ENCODE measurements at places on chromosomes 3 and 15.
A peak's percentile ranks its signal among the peaks of the same experiment; 100 is the strongest.

DNA sequence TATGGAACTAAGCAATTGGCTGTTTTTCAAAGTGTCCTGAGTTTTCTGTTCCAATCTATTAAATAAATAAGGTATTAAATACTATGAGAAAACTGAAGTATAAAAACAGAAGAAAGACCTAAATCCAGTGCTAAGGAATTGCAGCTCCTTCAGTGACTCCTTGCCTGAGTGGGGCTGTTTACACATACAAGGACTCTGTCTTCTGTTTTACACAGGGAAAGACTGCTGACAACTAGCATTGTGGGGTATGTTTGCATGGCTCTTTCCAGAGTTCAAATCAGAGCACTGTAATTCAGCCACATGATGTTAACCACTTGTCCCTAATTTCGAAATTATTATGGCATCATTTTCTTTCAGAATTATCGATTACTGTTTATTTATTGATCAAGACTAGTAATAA lies 31.3 kb upstream of the MEIS2 start:
- no peak for DNase-seq

DNA sequence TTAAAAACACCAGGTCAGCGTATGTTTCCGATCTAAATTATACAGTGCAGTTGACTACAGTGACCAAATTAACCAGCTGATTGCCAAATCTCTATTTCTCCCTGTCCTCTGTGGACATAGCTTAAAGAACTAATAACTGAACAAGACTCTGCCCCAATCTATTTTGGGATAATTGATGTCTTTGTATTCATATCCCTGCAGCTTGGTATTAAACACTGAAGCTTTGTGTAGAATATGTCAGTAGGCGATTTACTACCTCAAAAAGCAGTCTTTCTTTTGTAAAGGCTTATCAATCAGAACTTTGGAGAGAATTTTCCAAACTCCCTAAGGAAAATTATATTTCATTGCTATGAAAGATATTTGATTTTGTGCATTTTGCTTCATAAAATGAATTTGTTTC lies 258.2 kb downstream of the SOX2 start:
- DNase-seq = no peak

GRCh38 chr3:30667280-30667651 lies 60.9 kb downstream of the TGFBR2 start:
- DNase-seq = no peak

DNA sequence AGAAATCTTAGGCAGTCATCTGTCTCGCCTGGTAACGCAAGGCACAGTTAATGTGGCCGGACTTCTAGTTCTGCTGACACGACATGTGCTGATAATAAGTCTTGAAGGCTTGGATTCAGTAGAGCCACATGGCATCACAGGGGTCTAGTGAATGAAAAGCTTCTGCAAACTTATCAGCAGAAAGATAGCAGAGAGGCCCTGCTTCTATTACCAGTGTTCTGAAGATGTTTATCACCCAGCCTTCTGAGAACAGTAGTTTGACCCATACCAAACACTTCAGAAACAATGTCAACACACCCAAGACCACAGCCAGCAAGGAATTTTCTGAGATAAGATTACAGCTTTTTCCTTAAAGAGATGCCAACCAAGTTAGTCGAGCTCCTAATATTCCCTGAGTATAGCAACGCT lies 102.7 kb upstream of the UMPS start:
- DNase-seq = no peak

- DNase-seq = no peak
Observed at GRCh38 chr15:49494842-49495241, 71.8 kb downstream of the FGF7 start.

- DNase-seq = no peak
Observed at GRCh38 chr3:54437271-54437670, 314.9 kb downstream of the CACNA2D3 start.

DNA sequence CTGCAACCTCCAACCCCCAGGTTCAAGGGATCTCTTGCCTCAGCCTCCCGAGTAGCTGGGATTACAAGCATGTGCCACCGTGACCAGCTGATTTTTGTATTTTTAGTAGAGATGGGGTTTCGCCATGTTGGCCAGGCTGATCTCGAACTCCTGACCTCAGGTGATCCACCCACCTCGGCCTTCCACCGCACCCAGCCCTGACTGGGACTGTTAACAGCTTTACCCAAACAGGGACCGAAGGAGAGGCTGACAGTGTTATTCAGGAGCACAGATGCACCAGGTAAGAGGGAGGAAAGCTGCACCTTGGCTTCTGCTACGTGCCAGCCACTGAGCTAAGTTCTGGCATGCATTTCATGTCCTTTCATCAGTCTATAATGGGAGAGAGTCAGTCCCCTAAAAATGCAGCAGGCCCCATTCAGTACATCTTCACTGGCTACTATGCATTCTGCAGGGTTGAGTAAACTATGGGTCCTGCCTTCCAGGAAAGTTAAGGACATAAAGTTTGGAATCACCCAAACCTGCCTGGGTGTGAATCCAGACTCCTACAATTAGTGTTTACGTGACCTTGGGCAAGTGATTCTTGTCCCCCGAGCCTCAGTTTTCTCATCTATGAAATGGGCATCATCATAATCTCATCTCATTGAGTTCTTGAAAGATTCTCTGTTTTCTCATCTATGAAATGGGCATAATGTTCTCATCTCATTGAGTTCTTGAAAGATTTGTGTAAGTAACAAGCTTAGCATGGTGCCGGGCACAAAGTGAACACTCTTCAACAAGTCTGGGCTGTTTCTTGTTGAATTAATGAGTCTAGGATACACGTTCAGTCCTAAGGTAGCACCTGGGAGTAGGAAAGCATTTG lies 82.2 kb downstream of the CPN2 start:
- DNase-seq = no peak

- DNase-seq = no peak
Observed at GRCh38 chr3:61828880-61829721, 267.7 kb downstream of the PTPRG start.

- DNase-seq = peak; percentile 79
Observed at GRCh38 chr3:176964661-176965060, 232.6 kb downstream of the TBL1XR1 start.

DNA sequence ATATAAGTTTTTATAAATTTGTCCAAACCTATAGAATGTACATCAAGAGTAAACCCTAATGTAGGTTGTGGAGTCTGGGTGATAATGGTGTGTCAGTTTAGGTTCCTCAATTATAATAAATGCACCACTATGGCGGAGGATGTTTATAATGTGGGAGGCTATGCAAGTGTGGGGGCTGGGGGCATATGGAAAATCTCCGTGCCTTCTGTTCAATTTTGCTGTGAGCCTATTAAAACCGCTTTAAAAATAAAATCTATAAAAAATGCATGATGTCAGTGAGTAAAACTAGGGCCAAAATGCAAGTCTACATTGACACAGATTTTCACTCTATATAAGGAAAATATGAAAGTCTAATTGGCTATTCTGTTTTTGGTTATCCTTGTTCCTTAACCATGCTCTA lies 774.9 kb upstream of the ALCAM start:
- DNase-seq = no peak

DNA sequence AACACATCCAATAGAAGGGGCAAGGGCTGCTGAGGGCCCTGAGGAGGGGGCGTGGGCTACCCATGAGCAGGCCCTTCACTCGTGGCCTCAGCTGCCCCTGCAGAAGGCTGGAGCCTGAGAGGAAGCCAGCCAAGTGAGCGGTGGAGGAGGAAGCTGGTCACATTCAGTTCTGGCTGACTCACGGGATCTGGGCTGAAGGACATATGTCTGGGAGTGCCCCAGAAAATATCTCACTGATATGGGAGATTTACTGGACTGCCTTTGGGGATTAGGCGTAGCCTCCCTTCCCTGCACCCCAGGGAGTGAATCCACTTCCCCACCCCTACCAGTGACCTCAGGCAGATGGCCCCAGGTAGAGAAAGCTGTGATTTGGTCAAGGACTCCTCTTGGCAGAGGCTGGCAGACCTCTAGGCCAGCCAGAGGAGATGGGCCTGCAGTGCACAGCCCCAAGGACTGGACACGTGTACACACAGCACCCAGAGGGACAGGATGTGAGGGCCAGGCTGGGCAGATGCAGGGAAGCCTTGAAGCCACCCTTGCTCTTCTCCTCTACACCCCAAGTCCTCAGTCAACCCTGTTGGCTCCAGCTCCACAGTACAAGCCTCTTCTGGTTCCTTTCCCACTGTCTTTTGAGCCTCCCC lies 14.2 kb upstream of the ANKDD1A start:
- DNase-seq = peak; percentile 86

- DNase-seq = no peak
Observed at GRCh38 chr15:93479715-93480114, 390.7 kb upstream of the RGMA start.

- no peak for DNase-seq
Observed at GRCh38 chr15:69914040-69914439, 183.7 kb downstream of the TLE3 start.

GRCh38 chr3:195282961-195283360 lies 12.0 kb upstream of the XXYLT1 start:
- DNase-seq = no peak

GRCh38 chr15:87680208-87680607 lies 576.3 kb downstream of the NTRK3 start:
- no peak for DNase-seq

DNA sequence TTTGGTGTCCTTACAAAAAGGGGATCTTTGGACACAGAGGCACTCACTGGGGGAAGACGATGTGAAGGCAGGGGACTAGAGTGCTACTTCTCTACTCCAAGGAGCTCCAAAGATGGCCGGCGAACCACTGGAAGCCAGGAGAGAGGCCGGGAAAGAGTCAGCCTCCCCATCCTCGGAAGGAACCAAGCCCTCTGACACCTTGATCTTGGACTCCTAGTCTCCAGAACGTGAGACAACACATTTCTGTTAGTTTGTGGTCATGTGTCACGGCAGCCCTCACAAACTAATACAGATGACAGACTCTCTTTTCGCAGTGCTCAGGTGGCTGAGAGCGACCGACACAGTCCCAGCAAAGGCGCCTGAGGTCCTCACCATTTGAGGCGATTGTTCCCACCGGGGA lies 24.4 kb upstream of the ATP2B2 start:
- no peak for DNase-seq

- DNase-seq = no peak
Observed at GRCh38 chr15:29270976-29271375, 1.4 kb upstream of the NSMCE3 start.

DNA sequence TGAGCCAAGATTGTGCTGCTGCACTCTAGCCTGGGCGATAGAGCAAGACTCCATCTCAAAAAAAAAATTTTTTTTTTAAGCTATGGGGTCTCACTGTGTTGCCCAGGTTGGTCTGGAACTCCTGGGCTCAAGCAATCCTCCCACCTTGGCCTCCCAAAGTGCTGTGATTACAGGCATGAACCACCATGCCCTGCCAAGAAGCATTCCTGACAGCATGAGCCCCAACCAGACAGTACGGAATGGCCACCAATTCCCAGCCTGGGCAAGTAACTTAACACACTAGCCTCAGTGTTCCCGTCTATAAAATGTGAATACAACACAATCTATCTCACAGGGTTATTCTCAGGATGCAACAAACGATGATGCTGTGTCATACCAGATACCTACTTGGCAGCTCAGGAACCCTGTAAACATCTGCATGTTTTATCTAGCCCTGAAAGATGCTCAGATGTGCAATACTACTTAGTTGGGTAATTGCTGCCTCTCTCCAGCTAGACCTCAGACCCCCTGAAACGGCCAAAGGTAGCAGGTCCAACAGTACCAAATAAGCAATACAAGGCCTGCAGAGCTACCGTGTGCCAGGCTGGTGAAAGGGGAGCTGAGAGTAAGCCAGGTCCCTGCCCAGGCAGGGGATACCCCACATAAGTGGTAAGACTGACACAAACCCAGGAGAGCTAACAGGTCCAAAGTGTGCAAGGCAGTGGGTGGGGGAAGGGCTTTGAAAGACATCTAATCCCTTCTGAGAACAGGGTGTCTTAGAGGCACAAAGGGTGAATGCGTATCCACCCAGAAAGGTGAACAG lies 1.9 kb downstream of the TKT start:
- DNase-seq = no peak

GRCh38 chr3:156812521-156813335 lies 13.4 kb upstream of the LEKR1 start:
- peak; percentile 64 for DNase-seq

GRCh38 chr3:15665510-15666150 lies 64.1 kb downstream of the BTD start:
- DNase-seq = no peak

DNA sequence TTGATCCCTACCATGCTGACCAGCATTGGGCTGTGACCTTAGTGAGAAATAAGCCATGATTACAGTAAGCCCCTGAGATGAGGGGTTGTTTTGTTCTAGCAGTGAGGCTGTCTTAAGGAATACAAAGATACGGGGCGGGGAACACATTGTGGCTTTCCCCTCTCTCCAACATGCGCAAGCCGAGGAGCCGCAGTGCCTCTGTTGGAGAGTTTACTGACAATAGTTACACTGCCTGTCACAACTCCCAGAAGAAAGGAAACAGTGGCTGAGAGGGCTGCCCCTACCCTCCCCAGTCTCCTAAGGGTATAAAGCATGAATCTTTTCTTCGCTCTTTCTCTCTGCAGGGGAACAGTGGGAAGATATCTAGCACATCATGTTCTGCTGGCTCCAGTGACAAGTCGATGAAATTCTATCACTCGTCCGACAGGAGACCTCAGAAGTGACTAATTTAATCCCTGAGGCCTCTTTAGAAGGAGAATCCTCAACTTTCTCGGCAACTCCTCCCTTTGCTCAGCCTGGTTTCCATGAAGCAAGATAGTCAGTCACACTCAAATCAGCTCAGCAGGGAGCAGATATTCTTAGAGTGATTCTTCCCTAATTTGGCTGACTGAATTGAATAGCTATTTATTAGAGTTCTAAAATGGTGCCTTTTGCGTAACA lies 409.0 kb upstream of the PROK2 start:
- DNase-seq = no peak

- no peak for DNase-seq
Observed at GRCh38 chr3:196533260-196533681, 18.1 kb upstream of the SMCO1 start.

GRCh38 chr15:67080118-67080899 lies 14.9 kb downstream of the SMAD3 start:
- no peak for DNase-seq

- no peak for DNase-seq
Observed at GRCh38 chr3:158722108-158722507, 10.1 kb downstream of the RARRES1 start.

DNA sequence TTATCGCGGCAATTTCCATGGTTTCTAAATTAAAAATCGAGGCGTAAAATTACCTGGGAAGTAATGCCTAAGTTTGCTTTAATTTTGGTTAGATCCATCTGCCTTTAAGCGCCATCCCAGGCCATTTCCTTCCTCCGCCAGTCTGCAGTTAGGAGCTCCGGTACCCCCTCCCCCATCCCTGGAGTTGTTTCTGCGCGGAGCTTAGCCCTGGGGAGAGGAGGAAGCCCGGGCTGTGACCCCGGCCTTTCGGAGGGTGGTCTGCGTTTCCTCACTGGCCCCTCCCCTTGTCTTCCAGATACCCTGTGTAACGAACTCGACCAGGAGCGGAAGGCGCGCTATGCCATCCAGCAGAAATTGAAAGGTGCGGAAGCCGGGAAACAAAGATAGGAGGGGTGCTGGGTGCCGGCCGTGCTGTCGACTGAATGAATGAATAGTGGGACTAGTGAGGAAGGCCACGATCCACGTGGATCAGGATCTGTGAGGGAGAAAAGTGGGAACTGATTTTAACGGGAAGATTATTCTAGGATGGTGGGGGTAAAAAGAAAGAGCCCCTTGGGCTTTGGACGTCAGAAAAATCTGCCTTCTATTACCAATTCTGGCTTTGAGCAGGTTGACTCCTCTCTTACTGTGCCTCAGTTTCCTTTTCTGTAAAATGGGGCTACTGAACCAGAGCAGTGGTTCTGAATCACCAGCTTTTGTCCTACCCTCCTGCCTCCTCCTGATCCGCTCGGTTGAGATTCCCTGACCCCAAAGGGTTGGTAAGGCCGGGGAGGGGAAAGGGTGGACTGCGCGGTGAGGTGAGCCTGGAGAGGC lies 6.7 kb downstream of the RNU6-1 start:
- no peak for DNase-seq

GRCh38 chr3:140206196-140207040 lies 271.4 kb downstream of the CLSTN2 start:
- DNase-seq = no peak
